Hepatic stellate cell (primary cell): ENCODE measurements at places on chromosomes 13 and 19.

DNA sequence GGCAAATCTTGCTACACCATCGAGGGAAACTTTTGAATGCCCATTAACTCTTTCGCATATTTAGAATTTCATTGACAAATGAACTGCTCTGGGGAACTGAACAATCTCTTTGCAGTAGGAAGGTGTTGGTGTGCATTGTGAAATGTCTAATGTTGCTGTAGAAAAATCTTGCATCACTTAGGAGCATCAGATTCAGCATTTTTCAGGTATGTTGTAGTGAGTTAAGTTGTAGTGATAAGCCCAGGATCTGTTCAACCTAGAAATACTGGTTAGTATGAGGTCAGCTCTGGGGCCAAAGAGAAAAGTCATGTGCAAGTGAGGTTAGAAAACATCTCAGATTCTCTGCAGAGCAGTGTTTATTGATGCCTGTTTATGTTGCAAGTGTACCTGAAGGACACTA is 4.1 kb downstream of the FRY start:
- no peak for DNase-seq

DNA sequence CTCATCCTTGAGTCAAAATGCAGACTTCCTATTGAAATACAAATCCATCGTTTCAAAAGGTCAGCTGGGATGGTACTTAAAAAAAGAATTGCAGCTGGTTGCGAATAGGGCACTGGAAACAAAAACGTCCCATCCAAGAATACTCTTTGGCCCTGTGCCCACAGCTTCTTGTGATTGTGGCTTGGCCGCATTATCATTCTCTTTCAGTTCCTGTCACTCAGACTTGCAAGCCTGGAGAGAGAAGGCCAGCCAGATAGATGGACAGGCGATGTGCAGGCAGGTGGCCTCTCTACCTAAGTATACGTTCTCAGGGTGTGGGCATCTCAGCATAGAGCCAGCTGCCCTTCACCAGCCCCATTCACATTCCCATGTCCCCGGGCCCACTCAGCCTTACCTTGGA is 208.5 kb upstream of the ZNF536 start:
- no peak for DNase-seq

DNA sequence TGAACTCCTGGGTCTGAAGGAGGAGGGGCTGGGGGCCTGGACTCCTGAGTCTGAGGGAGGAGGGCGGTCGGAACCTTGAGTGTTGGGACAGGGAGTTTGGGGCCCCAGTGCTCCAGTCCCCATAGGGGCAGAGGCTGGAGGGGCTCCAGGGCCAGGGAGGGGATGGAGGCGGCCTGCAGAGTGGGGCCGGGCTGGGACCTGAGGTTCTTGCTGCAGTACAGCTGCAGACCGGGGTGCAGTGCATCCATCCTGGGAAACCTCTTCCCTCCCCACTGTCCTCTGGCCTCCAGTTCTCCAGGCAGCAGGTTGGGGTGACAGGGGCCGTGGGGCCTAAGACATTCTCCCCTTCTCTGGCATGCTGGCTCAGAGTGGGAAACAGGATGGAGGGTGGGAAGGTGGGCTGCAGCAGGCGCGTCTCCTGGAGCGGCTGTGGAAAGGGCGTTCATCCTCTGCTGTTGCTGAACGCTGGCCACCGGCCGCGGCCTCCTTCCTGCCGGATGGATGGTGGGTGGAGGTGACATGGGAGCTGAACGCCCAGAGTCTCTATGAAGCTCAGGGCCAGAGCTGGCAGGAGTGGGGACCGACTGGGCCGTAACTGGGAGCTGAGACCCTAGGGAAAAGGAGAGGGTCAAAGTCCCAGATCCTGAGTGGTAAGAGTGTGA is 1.6 kb downstream of the BRSK1 start:
- peak; percentile 32 for DNase-seq

- DNase-seq: peak; percentile 70
Measured at GRCh38 chr19:5891938-5892771, 11.4 kb downstream of the NDUFA11 start.

- no peak for DNase-seq
Measured at GRCh38 chr13:86839221-86839620, 832.0 kb upstream of the SLITRK5 start.
